ENCODE measurements at places on chromosomes 12 and 14.

DNA sequence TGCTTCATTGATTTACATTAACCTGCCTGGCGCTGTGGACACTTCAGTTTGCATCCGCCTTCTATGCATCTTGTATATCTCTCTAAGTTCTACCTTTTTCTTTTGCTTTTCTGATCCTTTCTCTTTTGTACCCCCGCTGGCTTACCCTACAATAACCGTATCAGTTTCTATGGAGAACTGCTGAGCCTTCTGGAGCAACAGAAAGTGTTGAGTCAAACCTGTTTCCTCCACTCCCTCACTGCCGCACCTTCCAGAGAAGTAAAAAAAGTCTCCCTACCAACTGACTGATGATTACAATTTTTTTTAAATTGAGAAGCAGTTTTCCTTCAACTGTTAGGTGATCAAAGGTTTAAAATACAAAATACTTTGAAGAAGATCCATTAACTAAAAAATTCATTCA lies 17.4 kb downstream of the EXD2 start:
- DNase-seq = no peak

DNA sequence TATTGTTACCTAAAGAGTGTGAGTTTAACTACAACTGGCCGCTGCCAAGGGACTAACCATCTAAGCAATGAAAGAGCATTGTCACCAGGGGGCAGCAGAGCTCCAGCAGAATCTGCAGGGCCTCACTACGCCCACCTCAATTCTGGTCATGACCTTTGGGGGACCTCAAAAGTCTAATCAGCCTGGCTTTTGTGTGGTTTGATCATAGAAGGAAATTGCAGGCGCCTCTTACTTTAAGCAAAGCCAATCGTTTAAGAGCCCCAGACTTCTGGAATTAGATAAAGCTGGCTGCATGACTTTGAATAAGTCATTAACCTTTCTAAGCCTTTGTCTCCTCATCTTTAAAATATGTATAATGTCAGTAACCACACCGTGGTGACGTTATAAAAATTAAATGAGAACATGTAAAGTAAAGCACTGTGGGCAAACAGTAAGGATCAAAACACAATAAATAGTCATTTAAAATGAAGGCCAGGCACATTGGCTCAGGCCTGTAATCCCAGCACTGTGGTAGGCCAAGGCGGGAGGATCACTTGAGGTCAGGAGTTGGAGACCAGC lies 58.6 kb downstream of the TBX3 start:
- peak; percentile 43 for DNase-seq

GRCh38 chr14:48568252-48568651 lies 892.8 kb upstream of the MDGA2 start:
- DNase-seq = no peak

- no peak for DNase-seq
Observed at GRCh38 chr14:53325176-53325806, 172.2 kb upstream of the DDHD1 start.

- no peak for DNase-seq
Observed at GRCh38 chr12:81137801-81138200, 59.9 kb downstream of the ACSS3 start.

GRCh38 chr12:22287776-22288621 lies 46.5 kb downstream of the ST8SIA1 start:
- peak; percentile 56 for DNase-seq

- DNase-seq = no peak
Observed at GRCh38 chr12:57151741-57152630, 4.6 kb upstream of the LRP1-AS start.

Data from activated CD4-positive, alpha-beta T cell treated with anti-CD3 and anti-CD28 coated beads, Interleukin-2, amount 50 U/mL, for 48 hours (primary cell).